T47D (cell line): ENCODE measurements at places on chromosomes 6 and 20.

DNA sequence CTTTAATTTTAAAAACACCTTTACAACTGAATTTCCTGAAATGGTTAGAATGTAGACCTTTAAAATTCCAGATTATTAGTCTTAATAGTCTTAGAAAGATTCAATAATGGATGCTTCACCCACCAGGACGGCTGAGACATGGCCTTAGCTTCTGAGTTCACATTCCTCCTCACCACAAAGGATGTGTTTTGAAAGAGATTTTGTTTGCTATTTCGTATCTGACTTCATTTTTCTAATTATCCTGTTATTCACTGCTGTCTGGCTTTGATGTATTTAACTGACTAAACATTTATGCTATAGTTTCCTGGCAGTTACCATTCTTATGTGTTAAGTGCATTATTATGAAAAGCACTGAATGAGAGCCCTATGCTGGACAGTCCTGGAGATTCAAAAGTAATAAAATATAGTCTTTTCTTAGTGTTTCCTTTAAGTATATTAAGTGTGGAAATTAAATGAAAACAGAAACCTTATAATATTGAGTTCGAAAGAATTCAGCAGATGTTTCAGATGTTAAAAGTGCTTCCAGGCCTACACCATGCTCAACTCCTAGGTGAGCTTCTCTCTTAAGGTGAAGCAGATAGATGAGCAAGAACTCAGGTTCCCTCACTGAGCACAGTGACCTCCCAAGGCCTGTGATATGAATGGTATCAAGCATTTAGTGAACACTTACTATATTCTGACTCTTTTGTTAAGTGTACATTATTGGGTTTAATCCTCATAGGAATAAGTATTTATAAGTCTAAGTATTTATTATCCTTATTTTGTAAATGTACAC lies 40.3 kb downstream of the MAP3K4 start:
- DNase-seq, result no peak

DNA sequence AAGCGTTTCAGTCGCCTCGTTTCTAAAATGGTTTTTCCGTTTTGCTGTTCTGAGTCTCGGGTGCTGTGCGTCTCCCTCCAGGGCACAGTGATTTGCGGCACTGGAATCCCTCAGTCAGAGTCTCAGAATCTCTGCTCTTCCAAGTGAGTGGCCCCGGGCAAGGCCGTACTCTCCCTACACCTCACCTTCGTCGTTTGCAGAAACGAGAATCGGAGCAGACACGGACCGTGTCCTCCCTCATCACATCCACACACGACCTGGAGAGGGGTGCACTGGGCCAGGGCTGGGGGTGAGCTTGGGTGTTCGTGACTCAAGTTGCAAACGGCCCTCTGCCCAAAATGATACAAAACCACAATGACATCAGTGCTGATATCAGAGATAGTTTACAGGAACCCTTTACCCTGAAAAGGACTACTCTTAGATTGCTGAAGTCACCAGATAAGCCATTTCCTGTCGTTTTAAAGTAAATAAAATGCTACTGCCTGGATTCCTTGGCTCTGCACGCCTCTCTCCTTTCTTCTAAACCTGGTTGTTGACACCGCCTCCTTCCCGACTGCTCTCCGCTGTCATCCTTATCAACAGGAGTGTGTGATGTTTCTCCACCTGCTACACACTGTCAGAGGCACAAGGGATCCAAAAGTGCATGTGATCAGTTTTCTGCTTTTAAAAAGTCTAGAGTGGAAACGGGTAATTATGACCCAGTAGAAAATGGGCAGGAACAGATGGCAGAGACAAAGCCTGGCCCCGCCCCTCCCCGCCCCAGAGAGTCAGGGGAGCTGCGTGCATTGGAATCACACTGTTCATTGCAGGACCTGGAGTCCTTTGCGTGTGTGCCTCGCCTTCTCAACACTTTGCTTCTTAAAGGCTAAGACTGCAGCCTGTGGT lies 38.4 kb downstream of the KIF25 start:
- DNase-seq, result no peak

- DNase-seq, result no peak
Measured at GRCh38 chr6:168791917-168792316, 350.9 kb downstream of the SMOC2 start.

DNA sequence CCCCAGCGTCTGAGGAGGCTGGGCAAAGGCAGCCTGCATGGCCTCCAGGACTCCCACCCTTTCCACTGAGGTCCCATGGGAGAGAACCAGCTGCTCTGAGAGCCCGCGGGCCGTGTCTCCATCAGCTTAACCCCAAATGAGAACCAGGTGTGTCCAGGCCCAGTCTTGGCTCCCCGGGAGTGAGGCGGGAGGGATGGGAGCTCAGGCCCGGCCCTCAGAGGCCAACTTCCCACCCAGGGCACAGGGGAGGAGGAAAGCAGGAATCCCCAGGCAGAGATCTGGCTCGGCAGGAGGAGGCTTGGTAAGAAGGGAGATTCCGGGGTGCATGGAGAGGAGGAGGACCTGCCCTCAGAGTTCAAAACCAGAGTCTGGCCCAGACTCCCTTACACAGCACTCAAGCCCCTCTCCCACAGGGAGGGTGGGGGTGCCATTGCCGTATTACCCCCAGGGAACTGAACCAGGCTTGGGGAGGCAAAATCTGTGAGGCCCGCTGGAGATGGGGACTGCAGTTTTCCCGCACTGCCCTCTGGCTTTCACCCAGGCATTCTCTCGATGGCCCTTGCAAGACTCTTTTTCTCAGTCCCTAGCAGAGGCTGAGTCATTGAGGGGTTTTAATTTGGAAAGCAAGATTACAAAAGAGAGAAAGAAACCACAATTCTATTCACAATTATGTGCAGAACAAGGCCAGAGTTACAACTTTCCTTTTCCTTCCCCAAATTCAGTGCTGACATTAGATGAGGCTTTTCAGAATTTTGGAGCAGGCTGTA lies 17.1 kb downstream of the FOXF2 start:
- no peak for DNase-seq

DNA sequence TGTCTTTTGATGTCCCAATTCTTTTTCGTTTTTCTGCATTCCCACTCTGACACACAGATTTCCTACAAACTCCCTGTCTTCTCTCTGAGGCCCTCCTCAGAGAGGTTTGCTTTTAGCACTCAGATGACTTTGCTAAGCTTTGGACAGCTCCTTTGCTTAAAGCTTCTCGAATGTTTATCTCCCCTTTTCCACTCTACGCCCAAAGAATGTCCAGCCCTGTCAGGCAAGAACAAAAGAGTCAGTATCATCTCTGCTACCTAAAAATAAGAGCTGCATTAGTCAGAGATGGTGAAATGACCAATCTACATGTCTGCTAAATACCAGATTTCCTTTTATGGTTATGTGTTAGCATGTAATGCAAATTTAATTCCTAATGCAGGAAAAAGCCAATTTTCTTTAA lies 56.8 kb downstream of the PREP start:
- no peak for DNase-seq

DNA sequence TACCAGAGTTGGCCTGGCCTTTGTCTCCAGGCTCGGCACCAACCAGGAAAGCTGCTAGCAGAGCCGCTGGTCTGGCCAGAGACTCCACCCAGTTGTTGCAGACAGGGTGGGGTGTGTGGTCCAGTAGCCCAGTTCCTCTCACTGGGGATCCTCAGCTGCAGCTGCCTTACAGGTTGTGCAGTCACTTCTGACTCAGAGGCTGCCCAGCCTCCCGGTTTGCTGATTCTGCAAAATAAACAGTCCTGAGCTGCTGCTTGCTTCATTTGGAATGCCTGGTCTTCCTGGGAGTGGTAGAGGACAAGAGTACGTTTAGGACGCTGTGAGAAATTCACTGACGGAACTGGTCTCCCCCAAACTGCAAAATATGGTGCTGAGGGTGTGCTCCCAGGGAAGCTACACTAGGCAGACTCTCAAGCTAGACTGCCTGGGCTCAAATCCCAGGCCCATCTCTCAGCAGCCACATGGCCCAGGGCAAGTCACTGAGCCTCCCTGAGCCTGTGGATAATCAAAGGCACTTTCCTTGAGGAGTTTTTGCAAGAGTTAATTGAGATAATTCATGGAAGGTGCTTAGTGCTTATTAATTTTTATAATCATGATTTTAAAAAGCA lies 246.1 kb downstream of the TFAP2C start:
- peak; percentile 66 for DNase-seq

DNA sequence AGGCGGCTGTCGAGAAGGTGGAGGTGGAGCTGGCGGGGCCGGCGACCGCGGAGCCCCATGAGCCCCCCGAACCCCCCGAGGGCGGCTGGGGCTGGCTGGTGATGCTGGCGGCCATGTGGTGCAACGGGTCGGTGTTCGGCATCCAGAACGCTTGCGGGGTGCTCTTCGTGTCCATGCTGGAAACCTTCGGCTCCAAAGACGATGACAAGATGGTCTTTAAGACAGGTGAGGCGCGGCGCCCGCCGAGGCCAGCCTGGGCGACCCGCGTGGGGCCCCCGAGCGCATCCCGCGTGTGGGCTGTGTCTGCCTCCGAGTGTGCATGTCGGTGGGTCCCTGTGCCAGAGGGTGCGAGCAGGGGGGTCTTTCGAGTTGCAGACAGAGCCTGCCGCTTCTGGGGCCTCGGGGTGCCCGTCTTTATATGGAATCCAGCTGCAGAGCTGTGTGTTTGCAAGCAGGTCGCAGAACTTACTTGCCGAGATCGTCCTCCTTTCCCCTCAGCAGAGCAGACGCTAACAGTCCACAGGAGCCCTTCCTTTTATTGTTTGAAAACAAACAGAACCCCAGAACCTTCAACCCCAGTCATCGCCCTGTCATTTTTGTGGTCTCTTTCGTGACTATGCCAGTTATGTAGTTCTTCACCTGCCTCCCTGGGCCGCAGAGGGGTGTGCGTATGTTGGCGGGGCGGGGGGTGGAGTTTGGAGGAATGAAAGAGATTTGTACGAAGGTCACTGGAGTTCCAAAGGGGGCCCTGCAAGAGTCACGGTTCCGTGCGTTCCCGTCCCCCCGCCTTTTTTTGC lies 766 bp downstream of the SLC16A10 start:
- no peak for DNase-seq

DNA sequence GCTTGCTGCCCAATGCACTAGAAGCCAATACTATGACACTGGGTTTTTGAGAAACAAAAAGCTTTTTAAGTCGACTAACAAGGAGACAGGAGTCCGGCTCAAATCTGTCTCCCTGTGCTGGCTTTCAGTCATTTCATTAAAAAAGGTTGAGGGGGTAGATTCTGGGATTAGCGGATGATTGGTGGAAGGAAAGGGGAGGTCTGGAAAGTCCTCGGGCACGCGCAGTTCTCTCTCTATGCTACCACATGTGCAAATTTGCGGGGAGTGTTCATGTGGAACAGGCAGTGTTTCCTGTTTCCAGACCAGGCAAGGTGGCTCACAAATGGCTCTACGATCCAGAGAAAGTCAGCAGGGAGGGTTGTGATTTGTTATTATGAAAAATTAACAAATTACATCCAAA lies 89.1 kb upstream of the TOX2 start:
- DNase-seq, result no peak

- DNase-seq, result no peak
Measured at GRCh38 chr6:131574133-131574532, 1.1 kb downstream of the ARG1 start.
